Cortex of kidney (tissue), 1 donor: ENCODE measurements at places on chromosomes 12 and 14.

GRCh38 chr12:82440885-82441284 lies 82.6 kb downstream of the METTL25 start:
- no peak for DNase-seq

- DNase-seq: no peak
Observed at GRCh38 chr14:76227450-76228050, 75.8 kb downstream of the GPATCH2L start.

- no peak for DNase-seq
Observed at GRCh38 chr12:16076970-16077522, 165.9 kb downstream of the DERA start.

- no peak for DNase-seq
Observed at GRCh38 chr12:62919838-62920237, 15.1 kb downstream of the PPM1H start.

DNA sequence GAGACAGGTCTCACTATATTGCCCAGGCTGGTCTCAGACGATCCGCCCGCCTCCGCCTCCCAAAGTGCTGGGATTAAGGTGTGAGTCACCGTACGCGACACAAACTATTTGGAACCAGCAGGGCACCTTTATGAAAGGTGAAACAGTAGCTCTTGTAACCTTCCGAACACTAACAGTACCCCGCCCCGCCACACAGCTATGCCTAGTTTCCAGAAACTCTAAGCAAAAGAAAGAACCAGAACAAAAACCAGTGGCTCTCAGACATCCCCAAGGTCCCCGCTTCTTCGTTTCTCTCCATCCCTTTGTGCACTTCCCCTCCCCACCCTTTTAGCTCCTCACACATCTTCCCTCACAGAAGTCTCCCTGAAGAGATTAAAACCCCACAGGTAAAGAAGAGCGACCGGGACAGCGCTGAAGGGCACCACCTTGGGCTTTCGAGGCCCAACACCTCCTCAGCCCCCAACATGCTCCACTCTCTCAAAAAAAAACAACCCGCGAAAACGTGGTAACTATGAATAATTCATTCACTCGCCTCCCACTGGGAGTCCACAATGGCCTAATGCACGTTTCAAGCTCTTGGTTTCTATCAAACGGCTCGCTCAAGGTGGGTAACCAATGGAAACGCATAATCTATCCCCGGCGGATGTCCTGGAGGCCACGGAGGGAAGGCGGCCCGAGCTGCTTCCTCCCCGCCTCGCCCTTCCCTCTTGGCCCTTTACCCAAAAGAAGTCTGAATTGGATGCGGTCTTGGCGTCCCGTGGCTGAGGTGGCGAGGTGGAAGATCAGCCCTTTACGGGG lies 877 bp downstream of the BAG5 start:
- no peak for DNase-seq

- DNase-seq: no peak
Observed at GRCh38 chr14:25215607-25216006, 165.7 kb upstream of the STXBP6 start.
